Karpas-422 (cell line): ENCODE measurements at places on chromosomes 2 and 18.

- peak; percentile 85 for DNase-seq
Measured at GRCh38 chr2:73907840-73908452, 15.1 kb downstream of the ACTG2 start.

DNA sequence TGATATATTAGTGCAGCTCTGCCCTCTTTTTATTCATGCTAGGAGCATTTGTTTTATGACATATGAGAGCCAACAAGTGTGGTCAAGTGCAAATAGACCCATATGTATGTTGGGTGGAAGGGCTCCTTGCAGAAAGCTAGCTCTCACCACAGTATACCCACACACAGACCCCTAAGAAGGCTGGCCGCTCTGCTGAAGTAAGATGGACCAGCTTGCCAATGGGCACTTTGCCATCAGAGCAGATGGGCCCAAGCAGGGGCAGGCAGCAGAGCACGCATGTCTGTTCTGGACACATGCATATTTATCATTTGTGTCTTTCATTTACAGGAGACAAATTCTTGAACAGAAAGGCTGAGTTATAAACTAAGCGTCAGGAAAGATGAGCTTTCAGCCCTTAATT is 187.5 kb upstream of the DTNA start:
- DNase-seq: no peak

DNA sequence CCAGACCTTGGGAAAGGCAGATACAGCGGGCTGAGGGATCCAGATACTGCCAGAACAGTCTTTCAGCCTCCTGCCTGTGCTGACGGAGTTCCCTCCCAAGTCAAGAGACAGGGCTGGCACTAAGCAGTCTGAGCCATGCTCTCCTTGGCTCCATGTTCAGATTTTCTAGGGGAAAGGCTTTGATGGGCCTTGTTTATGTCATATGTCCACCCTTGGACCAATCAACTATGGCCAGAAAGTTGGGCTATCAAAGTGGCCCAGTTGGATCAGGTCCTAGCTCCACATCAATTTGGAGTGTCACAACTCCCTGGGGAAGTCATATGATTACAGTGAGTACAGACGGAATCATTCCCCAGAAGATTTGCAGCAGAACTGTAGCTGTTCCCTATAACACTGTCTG is 152.0 kb downstream of the GREB1L start:
- DNase-seq: no peak

GRCh38 chr2:99819766-99820165 is 322.6 kb downstream of the AFF3 start:
- DNase-seq: no peak

GRCh38 chr2:401019-401679 is 113.3 kb upstream of the ALKAL2 start:
- no peak for DNase-seq

DNA sequence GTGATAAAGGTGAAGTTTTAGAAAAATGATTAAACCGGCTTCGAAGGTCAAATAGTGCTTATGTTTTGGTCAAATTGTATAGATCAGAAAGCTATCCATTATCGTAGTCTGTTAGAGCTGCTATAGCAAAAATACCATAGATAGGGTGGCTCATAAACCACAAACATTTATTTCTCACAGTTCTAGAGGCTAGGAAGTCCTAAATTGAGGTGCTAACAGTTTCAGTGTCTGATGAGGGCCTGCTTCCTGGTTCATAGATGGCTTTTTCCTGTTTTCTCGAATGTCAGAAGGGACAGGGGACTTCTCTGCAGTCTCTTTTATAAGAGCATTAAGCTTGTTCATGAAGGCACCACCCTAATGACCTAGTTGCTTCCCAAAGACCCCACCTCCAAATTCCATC is 186.6 kb upstream of the ERBB4 start:
- DNase-seq: no peak
